Astrocyte of the cerebellum (primary cell): ENCODE measurements at places on chromosomes 6 and 20.

- DNase-seq: no peak
These were observed 222.1 kb upstream of the RREB1 start for GRCh38 chr6:6885521-6886170.

DNA sequence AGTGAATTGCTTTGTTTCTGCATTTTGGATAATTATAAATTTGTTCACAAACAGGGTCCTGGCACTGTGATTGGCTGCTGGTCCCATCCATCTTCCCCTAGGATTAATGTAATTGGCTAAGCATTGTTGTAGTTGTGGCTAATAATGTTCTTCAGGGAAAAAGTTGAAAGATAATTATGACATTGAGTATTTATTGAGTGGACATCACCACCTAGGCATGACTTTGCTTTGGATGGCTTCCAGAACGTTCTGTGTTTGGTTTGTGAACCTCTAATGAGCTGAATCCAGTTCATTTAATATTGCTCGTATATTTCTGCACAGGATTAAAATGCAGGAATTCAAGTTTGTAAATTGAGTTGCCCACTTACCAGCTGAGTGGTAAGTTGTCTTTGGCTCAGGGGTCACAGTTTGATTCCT is 55.1 kb downstream of the ARID1B start:
- peak; percentile 65 for DNase-seq

DNA sequence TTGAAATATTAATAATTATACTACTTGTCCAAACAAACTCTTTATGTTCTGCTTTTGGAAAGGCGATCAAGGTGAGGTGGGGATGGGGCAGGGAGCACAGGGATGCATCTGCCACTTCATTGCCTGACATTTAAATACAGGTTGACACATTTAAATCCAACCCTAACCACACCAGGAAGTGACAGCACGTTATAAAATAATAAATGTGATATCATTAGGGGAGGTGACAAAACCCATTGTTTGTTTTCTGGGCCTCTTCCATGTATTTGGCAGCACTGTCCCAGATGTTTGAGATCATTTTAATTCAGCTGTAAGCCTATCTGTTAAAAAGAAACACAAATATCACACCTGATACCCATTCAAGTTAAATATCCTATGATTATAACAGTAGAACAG is 342.4 kb upstream of the ARID1B start:
- DNase-seq: no peak

- DNase-seq: no peak
These were observed 50.0 kb downstream of the ADAT2 start for GRCh38 chr6:143400258-143401067.

GRCh38 chr20:3405139-3405538 is 2.3 kb downstream of the DNAAF9 start:
- DNase-seq: no peak

- DNase-seq: no peak
These were observed 757.0 kb upstream of the MMS22L start for GRCh38 chr6:98039904-98040607.

- no peak for DNase-seq
These were observed 44.9 kb upstream of the DST start for GRCh38 chr6:56687551-56687950.

DNA sequence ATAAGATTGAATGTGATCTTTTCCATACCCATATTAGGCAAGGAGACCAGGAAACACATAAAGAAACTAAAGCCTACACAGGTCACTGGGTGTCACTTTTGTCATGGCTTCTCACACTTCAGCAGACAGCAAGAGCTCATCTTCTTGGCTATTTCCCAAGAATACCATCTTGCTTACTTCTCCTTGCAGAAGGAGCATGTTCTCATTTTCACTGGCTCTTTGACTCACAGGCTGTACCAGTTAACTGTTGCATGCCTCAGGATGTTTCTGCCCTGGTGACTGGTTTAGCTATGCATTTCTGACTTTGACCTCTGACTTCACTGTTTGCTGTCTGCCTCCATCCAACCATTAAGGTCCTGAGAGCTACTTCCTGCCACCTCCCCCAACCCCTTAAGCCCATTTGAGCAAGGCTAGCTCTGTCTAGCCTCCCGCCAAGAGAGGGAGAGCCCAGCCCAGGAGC is 40.3 kb upstream of the OGFRL1 start:
- DNase-seq: no peak

- DNase-seq: no peak
These were observed 81.3 kb downstream of the AK9 start for GRCh38 chr6:109609737-109610136.

- no peak for DNase-seq
These were observed 116.5 kb downstream of the MAP3K4 start for GRCh38 chr6:161107779-161108730.

DNA sequence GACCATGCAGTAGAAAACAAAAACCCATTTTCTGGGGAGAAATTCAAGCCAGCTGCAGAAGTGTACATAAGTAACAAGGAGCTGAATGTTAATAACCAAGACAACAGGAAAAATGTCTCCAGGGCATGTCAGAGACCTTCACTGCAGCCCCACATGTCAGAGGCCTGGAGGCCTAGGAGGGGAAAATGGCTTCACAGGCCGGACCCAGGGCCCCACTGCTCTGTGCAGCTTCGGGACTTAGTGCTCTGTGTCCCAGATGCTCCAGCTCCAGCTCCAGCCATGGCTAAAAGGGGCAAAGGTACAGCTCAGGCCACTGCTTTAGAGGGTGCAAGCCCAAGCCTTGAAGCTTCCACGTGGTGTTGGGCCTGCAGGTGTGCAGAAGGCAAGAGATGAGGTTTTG is 43.6 kb downstream of the HACE1 start:
- DNase-seq: no peak

DNA sequence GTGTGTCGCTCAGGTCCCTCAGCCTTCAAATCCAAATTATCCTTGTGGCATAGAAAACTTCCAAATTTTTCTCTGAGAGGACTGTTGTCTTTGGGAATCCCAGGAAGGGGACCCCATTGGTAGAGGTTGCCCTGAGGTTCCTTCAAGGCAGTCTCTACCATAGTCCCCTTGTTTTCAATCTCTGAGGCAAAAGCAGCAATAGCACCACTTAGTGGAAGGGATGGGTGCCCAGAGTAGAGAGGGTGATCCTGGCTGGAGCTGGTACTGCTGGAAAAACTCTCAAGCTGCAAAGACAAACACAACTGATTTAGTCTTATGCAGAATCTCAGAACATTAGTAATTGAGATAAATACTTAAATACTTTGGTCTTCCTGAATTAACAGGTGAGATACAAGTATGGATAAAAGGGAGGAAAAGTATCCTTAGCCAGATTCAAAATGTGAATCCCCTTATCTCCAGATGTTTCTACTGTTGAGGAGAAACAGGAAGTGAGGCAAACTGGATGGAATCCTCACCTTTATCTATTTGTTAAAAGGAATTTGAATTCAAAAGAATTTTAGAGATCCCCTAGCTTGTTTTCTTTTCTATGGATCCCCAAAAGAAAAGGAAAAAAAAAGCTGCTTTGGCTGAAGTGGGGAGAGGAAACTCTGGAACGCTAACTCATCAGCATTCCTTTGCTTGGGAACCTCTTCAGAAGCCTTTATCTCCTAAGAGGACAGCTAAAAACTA is 13.4 kb downstream of the ZNF318 start:
- no peak for DNase-seq

DNA sequence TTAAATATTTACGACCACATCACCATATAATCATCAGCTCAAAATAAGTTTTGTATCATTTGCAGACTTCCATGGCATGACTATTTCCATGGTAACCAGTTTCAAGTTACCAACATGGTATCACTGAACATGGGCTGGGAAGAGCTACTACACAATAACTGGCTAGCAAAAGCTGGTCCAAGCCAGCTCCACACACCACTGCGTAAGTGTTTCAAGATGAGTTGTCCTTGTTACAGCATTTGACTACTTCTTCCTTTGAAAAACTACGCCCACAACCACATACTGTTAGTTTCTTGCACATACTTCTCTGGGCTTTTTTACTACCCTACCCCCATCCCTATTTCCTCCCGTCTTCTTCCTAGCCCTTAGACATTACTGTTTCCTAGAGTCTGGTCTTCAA is 8.5 kb downstream of the CD164 start:
- DNase-seq: no peak

DNA sequence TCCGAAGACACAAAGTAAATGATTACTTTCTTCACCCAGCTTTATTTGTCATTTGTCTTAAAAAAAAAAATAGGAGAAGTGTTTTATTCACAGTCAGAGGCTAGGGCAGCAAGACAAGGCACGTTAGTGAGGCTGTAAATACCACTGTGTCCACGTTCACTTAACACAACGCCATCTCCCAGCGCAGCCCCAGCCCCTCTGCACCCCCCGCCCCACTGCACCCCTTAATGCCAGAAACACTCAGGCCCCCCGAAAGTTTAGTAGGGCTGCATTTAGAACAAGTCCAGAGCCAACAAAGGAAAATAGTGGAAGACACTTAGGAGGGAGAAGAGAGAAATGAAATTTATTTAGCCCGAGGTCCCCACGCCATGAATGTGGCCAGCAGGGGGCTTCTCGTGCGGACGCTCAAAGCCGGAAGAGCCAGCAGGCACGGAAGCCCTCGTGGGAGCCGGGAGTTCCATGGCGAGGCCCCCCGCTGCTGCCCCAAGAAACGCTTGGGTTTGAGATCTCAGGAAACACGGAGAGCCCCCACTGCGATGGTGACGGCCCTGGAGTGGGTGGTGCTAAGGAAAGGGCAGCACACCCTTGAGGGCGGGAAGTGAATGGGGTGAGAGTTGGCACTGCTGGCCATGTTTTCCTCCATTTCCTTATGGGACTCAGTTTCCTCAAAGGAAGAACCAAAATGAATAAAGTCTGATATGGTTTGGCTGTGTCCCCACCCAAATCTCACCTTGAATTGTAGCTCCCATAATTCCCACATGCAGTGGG is 50.2 kb downstream of the IYD start:
- DNase-seq: peak; percentile 44

DNA sequence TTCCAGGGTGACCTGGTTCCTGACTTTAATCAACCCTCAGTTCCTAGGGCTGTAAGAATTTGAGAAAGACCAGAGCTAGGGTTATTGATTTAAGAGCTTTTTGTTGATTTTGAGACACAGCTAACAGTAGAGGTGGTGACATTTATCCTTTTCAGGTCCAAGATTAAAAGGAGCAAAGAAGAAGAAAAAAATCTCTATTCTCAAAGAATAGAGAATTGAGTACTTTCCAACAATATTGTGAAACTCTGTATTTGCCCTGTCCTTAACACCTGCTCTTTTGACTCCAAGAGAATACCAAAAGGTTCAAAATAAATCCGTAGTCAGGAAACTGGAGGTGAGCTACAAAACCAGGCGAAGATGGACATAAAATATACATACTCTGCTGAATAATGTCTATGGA is 7.3 kb downstream of the PAQR8 start:
- no peak for DNase-seq

- DNase-seq: no peak
These were observed 181.0 kb downstream of the LRFN2 start for GRCh38 chr6:40406175-40406574.

GRCh38 chr20:48523191-48523995 is 304.4 kb downstream of the PREX1 start:
- peak; percentile 59 for DNase-seq

- DNase-seq: no peak
These were observed 272.8 kb downstream of the MAFB start for GRCh38 chr20:40416274-40416673.

DNA sequence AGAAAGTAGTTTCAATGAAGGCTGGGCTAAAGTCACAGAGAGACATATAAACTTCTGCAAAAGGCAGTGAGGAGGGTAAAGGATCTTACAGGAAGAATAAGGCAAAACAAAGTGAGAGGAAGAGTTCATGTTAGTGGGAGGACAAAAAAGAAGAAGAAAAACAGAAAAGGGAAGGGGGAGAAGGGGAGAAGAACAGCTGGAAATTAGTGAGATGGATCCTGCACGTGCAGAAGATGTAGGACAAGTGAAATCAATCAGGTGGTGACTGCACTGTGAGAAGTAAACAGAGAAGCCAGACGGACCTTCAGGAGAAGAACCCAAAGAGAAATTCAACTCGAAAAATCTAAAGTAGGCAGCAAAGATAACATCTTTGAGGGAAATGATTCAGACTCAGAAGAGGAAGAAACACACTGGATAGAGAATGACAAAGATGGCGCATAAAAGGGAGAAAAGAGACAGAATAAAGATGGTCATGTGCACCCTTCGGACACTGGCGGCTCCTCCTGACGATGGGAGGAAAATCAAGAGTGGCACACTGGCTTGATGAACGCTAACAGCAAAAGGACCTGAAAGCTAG is 105.9 kb downstream of the MYB start:
- no peak for DNase-seq

GRCh38 chr6:91786474-91787184 is 1199.8 kb upstream of the MAP3K7 start:
- no peak for DNase-seq

- DNase-seq: peak; percentile 60
These were observed 63.3 kb downstream of the PLCG1 start for GRCh38 chr20:41200446-41201202.

DNA sequence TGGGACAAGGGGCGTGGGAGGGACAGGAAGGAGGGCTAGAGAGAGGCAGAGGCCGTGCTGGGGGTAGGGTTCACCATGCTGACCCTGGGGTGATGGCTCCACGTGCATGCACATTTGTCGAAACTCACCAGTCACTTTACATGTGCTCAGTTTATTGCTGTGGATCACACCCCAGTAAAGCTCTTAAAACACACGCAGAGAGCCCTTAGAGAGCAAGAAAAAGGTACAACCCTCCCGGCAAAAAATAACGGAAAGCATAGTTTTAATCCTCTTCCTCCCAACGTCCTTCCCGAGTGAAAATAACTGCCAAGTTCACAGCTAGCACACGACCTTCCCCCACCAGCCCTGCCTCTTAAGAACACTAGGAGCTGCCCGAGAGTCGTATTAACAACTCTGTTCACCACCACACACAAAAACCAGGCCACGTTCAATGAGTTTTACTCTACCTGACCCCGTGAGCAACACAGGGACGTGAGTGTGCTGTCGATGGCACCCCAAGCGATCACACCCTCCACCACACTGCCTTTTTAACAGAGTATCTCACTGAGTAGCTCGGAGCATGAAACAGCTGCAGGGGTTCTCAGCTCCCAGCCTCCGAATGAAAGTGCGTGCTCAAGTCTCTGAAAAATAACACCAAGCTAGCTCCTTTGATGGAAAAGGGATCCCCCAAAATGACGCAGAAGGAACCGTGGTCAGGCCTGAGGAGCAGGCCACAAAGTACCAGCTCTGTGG is 39.7 kb downstream of the TAF4 start:
- DNase-seq: peak; percentile 15

GRCh38 chr6:133040094-133040802 is 200.9 kb upstream of the EYA4 start:
- DNase-seq: peak; percentile 18

- DNase-seq: peak; percentile 4
These were observed 1.4 kb upstream of the CLPSL2 start for GRCh38 chr6:35775031-35775430.

- DNase-seq: no peak
These were observed 24.5 kb downstream of the PRPF6 start for GRCh38 chr20:64005394-64005793.
